ENCODE measurements at places on chromosomes 4 and X.
A peak's percentile ranks its signal among the peaks of the same experiment; 100 is the strongest.

- DNase-seq = peak; percentile 26
Measured at GRCh38 chr4:125421547-125421946, 106.8 kb downstream of the FAT4 start.

DNA sequence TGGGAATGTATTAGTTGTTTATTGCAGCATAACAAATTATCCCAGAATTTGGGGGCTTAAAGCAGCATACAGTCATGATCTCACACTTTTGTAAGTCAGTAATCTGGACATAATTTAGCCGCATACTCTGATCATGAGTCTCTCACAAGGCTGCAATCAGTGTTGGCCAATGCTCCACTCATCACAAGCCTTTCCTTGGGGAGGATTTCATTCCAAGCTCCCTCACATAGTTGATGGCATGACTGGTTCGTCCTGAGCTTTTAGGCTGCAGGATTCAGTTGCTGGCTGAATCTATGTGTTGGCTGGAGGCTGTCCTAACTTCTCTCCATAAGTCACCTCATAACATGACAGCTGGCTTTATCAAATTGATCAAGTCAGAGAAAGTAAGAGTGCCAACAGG is 1568.6 kb upstream of the PCDH7 start:
- no peak for DNase-seq

GRCh38 chr4:4386736-4387392 is at the start of gene NSG1:
NSG1 (plus strand) TSS chr4:4387102; CDS start chr4:4387630, 528 bp downstream.
- peak; percentile 11 for DNase-seq

GRCh38 chr4:163540977-163541376 is 46.5 kb downstream of the TMA16 start:
- no peak for DNase-seq

- DNase-seq = no peak
Measured at GRCh38 chr4:1975880-1976279, 32.9 kb downstream of the NELFA start.

DNA sequence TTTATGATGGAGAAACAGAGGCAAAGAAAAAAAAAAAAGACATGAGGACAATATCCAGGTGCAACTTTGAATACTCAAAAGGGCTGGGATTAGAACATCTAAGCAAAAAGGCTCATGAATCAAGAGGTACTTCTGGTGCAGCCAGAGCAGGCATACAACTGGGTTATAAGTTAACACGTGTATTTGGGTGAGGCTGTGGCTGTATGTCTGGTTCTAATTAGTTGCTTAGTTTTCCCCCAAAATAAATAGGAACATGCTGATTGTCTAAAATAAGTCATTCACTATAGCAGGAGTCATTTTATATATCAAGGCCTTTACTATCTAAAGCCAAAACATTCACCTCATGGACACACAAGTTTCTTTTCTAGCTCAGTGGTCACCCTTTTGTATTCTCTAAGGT is 20.2 kb downstream of the NHS start:
- no peak for DNase-seq

GRCh38 chrX:117895418-117895817 is 221.2 kb downstream of the KLHL13 start:
- DNase-seq = no peak

GRCh38 chr4:150439451-150439933 is 142.5 kb upstream of the MAB21L2 start:
- no peak for DNase-seq

GRCh38 chr4:36243355-36244256 is 708 bp downstream of the ARAP2 start:
- peak; percentile 56 for DNase-seq

DNA sequence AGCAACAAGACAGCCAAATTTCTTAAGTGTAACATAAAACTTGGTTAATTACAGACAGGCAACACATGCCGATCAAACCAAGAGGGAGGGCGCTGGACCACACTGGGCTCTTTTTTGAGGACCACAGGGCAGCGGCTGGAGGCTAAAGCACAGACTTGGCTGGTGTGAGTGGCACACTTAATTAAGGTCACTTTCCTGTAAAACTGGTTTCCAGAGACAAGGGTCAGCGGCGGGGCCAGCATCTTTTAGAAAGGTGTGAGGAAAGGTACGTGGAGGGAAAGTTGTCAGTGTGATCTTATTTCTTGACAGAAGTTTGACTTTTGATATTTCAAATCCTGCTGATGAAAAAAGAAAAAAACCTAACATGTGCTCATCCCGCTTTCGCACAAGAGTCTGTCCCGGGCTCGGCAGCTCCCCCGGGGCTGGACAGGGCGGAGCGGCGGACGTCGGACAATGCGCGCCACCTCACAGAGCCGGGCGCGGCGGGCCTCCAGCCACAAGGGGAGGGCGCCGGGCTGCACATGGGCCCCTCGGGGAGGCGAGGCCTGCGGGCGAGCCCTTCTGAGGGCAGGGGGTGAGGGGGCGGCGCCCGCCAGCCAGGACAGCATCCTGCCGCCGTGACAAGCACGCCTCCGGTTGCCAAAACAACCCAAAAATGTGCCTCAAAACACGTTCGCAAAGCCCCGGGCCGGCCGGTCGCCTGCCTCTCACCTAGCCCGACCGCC is 660 bp upstream of the HSPA4L start:
- DNase-seq = no peak

DNA sequence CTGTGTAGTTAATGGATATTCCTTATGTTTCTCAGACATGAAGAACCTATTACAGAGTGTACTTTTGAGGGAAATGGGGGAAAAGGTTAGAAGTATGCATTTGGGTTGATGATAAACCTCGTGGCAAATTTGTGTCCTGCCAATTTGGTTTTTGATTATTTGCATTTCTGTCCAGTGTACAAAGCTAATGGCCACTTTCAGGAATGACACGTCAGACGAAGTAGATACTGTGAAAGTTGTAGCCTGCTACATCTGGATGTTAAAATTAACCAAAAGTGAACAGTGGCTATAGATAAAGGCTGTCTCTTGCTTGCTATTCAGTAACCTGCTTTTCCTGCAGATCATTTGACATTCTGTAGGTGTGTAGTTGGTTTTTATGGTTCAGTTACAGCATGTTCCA is 1.0 kb downstream of the PRDX4 start:
- DNase-seq = no peak

DNA sequence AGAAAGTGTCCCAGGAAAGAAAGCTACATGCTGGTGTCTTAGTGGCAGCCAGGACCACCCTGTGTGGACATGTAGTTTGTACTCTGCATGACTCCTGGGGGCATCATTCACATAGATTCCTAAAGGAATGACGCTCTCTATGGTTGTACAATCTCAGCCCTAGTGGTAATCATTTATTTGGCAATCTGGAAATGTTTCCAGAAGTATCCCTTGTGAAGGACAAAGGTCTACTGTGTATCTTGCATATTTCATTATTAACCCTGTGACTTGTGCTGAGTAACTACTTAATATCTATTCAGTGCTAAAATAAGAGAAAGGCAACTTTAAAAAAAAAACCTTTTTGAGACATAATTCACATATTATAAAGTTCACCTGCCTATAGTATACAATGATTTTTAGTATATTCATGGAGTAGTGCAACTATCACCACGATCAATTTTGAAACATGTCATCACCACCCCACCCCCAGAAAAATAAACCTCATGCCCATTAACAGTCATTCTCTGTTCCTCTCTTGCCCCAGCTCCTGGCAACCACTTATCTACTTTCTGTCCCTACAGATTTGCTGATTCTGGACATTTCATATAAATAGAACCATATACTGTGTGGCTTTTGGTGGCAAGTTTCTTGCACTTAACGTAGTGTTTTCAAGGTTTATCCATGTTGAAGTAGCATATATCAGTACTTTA is 51.7 kb downstream of the SHROOM3 start:
- DNase-seq = no peak

DNA sequence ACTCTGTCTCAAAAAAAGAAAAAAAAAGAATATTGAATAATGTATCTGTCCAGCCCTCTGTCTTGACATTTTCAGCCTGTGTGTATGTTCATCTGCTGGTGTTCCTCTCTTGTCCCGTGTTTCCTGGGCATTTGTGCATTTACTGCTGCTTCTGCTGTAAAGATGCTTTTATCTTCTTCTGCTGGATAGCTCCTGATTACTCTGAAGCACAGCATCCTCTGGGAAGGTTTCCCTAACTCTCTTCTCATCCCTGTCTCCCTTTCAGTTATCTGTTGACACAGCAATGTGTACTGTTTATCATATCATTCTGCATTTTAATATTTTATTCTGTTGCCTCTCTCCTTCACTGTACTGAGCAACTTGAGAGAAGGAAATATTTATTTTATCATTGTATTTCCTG is 74.2 kb upstream of the HPGD start:
- DNase-seq = no peak

DNA sequence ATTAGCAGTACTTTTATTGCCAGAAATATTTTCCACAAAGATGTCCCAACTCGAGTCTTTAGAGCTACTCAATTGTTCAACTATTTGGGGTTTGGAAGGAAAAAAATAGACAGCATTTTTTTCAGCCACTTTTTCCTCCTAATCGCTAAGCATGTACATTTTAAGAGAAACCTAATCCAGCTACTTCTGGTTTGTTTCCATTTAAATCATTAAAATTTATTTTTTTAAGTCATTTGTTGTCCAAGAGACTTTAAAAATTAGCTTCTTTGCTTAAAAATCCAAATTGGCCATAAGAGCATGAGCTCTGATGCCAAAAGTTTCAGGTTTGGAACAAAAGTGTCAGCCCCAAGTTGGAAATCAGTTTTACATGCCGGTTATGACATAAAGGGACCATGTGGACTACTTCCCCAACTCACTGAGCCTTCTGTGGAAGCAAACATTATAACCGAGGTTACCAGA is 186.3 kb upstream of the INTU start:
- DNase-seq = no peak

DNA sequence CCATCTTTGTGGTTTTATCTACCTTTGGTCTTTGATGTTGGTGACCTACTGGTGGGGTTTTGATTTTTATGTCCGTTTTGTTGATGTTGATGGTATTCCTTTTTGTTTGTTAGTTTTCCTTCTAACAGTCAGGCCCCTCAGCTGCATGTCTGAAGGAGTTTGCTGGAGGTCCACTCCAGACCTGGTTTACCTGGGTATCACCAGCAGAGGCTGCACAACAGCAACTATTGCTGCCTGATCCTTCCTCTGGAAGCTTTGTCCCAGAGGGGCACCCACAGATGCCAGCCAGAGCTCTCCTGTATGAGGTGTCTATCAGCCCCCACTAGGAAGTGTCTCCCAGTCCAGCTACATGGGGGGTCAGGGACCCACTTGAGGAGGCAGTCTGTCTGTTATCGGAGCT is 199.3 kb upstream of the WDFY3 start:
- DNase-seq = no peak

DNA sequence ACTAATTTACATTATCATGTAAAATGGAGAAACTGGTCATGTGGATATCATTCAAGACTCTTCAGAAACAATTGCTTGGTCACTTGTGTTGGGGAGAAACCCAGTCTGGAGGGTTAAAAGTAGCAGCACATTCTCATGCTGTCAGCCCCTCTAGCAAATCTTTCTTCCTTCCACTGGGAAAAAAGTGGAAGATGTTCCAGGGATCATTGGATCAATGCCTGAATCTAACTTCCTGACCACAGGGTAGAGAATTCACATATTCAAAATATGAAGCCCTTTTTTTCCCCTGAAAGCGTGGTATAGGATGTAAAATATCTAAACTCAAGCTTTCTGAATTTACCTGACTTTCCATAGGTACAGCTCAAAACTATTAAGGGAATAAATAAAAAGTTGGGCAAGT is 98.0 kb downstream of the CXCL13 start:
- no peak for DNase-seq

DNA sequence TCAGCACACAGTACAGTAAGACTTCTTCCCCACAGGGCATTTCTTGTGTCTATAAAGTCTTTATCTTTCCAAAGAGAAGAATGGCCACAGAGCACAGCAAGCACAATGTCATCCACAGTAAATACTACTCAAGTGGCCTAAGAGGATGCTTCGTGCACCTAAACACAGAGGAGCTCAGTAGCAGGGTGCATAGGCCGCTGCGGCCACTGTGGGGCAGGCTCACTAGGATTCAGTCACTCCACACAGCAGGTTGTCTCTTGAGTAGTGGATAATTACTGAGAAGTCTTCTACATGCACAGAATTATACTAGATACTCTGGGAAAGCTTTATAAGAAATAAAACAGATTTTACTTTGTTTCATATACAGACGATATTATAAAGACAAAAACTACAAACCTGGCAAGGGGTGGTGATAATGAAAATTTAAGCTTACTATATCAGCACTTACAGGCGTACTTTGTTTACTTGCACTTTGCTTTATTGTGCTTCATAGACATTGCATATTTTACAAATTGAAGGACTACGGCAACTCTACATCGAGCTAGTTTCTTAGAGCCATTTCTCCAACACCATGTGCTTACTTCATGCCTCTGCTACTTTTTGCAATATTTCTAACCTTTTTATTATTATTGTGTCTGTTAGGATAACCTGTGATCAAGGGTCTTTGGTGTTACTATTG is 78.5 kb downstream of the PRDM5 start:
- peak; percentile 11 for DNase-seq

GRCh38 chr4:128553686-128554515 is 255.6 kb upstream of the JADE1 start:
- DNase-seq = no peak

DNA sequence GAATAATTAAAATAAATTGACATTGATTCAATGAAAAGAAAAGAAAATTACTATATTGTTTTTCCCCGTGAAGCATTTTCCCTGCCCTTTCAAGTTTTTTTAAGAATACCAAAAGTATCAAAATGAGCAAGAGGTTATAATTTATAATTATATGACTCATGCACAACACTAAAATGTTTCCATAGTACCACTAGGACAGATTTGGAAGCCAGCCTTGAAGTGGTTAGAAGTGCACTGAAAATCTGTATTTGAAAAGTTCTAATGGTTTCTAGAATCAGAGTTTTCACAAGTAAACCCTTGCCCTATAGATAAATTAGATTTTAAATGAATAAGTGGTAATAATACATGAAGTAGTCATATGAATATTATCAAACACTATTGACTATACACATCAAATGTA is 140.9 kb downstream of the HNRNPD start:
- DNase-seq = no peak

DNA sequence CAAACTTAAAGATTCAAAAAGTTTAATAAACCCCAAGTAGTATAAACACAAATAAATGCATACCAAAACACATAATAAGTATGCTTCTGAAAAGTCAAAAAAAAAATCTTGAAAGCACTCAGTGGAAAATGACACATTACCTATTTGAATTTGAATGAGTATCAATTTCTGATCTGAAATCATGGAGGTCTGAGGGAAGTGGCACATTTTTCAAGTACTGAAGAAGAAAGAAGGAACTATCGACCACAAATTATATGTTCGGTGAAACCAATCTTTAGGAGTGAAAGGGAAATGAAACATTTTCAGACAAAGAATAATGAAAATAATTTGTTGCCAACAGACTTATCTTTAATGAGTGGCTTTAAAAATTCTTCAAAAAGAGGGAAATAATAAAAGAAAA is 12.1 kb upstream of the F9 start:
- DNase-seq = no peak

GRCh38 chr4:122045533-122045932 is 93.7 kb upstream of the TRPC3 start:
- DNase-seq = peak; percentile 80

DNA sequence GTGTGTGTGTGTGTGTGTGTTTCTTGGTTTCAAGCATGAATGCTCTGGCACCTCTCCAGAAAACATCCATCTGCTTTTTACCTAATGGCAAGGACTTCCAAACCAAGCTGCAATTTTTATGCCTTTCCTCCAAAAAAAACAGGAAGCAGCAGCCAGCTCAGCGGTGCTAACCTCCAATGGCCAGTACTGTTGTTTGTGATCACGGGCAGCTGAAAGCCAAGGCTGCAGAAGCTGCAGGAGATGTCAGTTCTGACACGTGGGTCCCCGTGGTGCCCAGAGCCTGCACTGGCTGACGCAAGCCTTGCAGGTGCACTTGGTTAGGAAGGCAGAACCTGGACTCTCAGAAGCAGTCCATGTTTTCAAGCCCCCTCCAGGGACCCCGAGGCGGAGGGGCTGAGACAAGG is 313.6 kb upstream of the DDX53 start:
- peak; percentile 77 for DNase-seq

All from common myeloid progenitor, CD34-positive (primary cell).